ENCODE measurements at places on chromosomes 2 and 18.

- DNase-seq = no peak
These were observed 27.7 kb upstream of the FRZB start for GRCh38 chr2:182894174-182894573.

DNA sequence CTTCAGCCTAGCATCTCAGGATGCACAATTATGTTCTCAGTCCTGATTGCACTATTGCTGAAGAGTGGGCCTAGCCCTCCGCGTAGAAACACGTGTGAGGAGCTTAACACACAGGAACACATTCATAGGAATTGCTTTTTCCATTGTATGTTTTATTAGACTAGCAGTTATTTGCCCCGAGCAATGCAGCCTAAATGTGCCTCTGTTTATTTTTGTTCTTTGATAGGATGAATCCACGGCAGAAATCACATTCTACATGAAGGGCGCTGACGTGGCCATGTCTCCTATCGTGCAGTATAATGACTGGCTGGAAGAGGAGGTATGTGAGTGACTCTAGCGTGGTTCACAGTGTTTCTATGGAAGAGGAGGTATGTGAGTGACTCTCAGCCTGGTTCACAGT, 65.9 kb upstream of the NFATC1 start:
- DNase-seq = no peak

- DNase-seq = no peak
These were observed 1.9 kb upstream of the NMUR1 start for GRCh38 chr2:231531883-231532755.

DNA sequence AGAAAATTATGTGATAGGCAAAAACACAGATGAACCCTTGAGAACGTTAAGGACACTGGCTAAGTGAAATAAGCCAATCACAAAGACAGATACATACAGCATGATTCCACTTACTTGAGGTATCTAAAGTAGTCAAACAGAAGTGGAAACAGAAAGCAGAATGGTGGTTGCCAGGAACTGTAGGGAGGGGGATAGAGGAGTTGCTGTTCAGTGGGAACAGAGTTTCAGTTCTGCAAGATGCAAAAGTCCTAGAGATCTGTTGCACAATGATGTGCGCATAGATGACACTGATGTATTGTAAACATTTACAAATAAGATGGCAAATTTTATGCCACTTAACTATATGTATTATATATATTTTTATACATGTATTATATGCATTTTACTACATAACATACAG, 59.7 kb downstream of the POLE4 start:
- no peak for DNase-seq

GRCh38 chr2:68993660-68994059, 19.2 kb downstream of the GKN1 start:
- DNase-seq = no peak

DNA sequence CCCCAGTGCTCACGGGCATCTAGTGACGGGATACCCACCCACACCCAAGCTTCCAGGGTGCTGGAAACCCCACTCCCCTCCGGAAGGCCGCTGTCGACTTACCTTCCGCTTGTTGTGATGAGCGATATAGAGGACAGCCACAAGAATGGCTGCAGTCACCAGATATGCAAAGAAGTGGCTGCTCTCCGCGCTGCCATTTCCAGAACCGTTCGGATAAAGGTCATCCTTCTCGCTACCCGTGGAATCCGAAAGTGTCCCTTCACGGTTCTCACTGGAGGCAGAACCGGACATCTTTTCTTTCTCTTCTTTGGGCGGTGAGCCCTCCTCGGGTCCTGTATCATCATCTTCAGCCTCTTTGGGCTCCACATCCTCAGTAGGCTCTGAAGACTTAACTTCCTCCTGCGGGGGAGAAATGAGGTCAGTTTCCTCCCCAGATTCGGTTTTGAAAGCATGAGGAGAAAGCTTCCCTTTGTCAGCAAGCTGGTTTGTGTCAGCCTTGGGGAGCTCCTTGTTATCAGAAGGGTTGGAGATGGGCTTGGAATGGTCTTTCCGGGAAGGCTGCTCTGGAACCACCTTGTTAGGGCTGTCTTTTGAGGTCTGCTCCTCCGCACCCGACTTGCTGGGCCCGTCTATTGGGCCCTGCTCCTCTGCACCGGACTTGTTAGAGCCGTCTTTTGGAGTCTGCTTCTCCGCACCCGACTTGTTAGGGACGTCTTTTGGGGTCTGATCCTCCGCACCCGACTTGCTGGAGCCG, 1.2 kb downstream of the TGOLN2 start:
- no peak for DNase-seq

GRCh38 chr2:224427471-224427870, 25.6 kb upstream of the FAM124B start:
- no peak for DNase-seq

DNA sequence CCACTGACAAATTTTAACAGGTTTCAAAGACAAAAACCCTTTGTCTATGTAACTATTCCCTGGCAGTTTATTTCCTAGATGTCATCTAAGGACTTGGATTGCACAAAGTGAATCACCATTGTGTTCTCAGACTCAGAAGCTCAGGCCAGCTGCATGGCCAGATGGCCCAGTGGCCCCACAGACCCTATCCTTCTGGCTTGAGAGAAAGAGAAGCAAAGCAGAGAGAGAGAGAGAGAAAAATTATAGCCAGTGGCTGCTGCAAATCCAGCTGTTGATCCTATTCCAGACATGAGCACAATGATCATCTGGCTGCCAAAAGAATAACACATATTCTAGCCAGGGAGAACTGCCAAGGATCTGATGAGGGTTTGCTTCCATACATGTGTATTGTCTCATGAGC, 25.8 kb downstream of the CTLA4 start:
- no peak for DNase-seq

GRCh38 chr2:15251753-15252152, 309.4 kb downstream of the NBAS start:
- no peak for DNase-seq

- no peak for DNase-seq
These were observed 119.5 kb upstream of the SMIM21 start for GRCh38 chr18:75546964-75547363.

- no peak for DNase-seq
These were observed 8.8 kb downstream of the RAB1A start for GRCh38 chr2:65120990-65121693.

DNA sequence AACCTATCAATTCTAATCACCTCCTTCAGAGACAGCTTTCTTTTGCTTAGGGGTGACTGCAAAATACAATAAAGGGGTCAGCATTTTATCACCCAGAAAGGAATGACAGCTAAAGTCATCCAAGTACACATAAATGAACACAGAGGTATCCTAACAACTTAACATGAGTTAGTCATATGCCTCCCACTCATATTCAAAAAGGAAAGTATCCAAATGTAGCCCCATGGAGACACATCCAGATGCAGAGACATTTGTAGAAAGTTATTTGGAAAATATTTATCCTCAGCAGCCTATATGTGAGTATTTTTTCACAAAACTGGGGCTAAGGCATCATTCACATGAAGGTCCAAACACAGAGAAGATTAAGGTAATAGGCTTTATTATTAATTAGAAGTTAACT, 1579.7 kb upstream of the SLC39A10 start:
- no peak for DNase-seq
